ENCODE measurements at places on chromosomes 4 and X.

- DNase-seq = no peak
Observed at GRCh38 chrX:106404512-106404911, 207.3 kb upstream of the RADX start.

GRCh38 chrX:115579327-115579726 lies 18.4 kb downstream of the PLS3 start:
- DNase-seq = no peak

DNA sequence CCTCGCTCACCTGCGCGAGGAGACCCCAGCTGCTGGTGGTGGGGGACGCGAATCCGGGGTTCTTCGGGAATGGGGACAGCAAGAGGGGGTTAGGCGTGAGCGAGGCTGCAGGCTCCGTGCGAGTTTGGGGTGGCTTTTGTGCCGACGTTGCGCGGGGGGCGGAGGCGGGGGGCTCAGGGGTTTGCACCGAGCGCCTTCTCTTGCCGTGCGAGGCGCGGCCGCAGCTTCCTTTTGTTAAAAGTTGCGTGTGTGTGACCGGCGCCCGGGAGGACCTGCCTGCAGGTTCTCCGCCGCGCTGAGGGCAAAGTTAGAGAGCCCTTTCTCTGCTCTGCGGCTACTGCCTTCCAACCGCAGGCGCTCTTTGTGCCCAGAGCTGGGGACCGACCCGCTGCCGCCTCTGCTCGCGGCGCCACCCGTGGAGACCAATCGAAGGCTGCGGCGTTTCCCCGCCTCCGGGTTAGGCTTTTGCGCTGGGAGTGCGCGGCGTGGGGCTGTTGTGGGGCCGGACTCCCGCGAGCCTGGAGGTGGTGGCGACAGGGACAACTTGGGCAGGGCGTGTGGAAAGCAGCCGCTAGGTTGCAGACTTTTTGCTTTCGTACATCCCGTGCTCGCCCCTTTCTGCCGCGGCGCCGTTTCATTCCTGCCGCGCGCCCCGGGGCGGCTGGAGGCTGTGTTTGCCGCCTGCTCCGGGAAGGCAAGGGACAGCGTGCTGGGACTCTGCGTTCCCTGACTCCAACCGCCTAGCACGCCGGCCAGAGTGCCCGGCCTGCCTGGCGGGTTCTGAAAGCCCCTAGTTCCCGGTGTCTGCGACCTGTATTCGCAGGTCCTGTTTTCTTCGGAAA lies 716 bp downstream of the KIT start:
- DNase-seq = peak; percentile 27

- no peak for DNase-seq
Observed at GRCh38 chr4:15488136-15488535, 18.5 kb downstream of the CC2D2A start.
